Anterior cingulate cortex (tissue), 58 donors: ENCODE measurements at places on chromosomes 4 and X.

DNA sequence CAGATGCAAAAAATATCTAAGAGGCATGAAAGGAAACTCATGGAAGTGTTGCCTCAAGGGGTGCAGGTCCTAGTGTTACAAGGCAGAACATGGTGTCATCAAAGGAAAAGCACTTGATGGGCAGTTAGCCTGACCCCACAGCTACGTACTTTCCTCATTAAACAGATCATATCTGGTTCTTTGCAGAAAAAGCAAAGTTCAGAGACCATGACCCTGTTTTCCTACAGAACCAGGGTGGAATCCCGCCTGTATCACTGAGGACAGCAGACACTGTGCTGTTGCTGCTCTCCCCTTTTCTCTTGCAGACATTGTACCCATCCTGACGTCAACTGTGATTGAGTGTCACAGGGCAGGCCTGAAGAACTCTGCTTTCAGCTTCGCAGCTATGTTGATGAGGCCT, 91.7 kb downstream of the RFC1 start:
- no peak for DNase-seq

GRCh38 chr4:76310683-76311082, 4.2 kb downstream of the STBD1 start:
- DNase-seq = no peak

DNA sequence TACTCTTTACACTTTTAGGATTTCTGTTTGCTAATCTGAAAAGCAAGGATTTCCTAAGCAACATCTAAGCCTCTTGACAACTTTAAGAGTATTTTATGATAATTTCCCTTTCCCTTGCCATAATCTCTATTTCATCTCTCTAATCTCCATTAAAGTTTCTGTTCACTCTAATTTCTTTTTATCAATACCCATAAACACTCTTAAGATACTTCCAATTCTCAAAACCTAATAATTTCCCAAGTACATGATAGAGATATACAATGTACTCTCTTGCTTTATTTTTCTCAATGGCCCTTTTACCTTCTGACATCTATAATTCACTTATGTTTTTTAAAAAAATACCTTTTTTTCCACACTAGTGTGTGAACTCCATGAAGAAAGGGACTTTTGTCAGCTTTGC, 26.8 kb downstream of the DAPP1 start:
- DNase-seq = no peak

- no peak for DNase-seq
Observed at GRCh38 chr4:28093071-28093470, 1232.4 kb downstream of the STIM2 start.

GRCh38 chr4:8540072-8540471, 40.1 kb upstream of the GPR78 start:
- no peak for DNase-seq

- DNase-seq = no peak
Observed at GRCh38 chr4:65973186-65973585, 302.9 kb upstream of the EPHA5 start.

GRCh38 chr4:107808572-107808971, 16.2 kb upstream of the SGMS2 start:
- no peak for DNase-seq

DNA sequence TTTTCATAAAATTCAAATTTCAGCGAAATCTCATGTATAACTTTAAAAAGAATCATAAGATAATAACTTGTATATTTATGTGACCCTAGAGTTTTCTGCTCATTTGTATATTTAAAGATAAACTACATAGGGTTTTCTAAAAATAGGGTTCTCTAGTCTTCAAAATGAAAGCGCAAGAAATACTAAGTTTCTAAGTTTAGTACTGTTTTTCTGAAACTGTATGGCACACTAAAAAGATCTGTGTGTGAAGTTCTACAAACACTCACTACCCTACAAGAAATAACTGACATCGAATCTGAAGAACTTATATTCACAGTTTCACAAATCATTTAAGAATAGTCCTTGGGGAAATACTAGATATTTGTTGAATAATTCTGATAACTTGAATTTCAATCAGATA, 38.7 kb upstream of the NDST4 start:
- DNase-seq = no peak

GRCh38 chr4:986428-986878, 391 bp upstream of the IDUA start:
- no peak for DNase-seq

GRCh38 chr4:15031993-15032675, 29.9 kb downstream of the CPEB2 start:
- DNase-seq = no peak

GRCh38 chrX:14303891-14304290, 225.4 kb upstream of the GLRA2 start:
- DNase-seq = no peak

DNA sequence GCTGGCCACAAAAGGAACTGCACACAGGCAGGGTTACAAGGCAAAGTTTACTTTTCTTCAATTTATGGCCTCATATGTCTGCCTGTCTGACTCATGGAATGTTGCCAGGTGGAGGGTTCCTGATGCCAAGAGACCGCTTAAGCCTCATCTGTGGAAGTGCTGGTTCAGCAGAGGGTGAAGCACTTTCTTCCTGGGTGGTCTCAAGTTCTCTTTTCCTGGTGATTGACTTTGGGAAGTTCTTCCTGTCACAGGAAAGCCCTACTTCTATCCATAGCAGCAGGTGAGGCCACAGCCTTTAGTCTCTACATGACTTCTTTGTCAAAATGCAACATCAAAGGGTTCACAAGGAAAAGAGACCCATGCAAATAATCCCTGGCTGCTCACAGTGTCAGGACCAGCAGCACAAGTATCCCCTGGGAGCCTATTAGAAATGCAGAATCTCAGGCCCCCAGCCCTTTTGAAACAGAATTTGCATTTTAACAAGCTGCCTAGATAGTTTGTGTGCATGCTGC, 81.4 kb upstream of the IGFBP7 start:
- DNase-seq = no peak

- no peak for DNase-seq
Observed at GRCh38 chr4:182042945-182043344, 200.3 kb upstream of the TENM3 start.

- peak; percentile 42 for DNase-seq
Observed at GRCh38 chr4:721261-722168, 15.9 kb downstream of the PCGF3 start.

GRCh38 chr4:128517739-128518510, 230.3 kb upstream of the PGRMC2 start:
- no peak for DNase-seq

DNA sequence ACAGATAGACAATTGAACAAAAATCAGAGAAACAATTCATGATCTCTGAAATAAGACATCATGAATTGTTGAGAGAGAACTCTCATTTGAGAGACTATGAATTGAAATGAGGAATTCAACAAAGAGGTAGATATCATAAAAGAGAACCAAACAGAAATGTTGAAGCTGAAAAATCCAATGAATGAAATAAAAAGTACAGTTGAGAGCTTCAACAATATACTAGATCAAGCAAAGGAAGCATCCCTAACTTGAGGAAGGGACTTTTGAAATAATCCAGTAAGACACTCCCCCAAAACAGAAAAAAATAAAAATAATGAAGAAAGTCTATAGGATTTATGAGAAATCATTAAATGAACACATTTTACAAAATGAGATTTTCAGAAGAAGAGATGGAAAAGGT, 310.0 kb upstream of the PCDH10 start:
- DNase-seq = no peak

DNA sequence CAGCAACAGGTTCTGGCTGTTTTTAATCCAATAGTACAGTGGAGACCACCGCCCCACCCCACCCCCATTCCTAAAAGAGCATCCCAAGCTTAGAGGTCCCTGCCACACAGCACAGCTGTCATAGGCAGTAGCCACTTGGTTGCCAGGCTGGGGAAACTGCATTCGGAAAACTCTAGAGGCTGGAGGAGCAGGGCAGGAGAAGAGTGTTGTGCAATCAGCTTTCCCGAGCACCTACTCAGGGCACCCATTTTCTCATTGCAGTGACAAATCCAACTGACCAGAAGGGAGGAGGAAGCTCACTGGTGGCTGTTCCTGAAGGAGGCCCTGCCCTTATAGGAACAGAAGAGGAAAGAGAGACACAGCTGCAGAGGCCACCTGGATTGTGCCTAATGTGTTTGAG, 1.1 kb downstream of the CXCL1 start:
- DNase-seq = no peak

DNA sequence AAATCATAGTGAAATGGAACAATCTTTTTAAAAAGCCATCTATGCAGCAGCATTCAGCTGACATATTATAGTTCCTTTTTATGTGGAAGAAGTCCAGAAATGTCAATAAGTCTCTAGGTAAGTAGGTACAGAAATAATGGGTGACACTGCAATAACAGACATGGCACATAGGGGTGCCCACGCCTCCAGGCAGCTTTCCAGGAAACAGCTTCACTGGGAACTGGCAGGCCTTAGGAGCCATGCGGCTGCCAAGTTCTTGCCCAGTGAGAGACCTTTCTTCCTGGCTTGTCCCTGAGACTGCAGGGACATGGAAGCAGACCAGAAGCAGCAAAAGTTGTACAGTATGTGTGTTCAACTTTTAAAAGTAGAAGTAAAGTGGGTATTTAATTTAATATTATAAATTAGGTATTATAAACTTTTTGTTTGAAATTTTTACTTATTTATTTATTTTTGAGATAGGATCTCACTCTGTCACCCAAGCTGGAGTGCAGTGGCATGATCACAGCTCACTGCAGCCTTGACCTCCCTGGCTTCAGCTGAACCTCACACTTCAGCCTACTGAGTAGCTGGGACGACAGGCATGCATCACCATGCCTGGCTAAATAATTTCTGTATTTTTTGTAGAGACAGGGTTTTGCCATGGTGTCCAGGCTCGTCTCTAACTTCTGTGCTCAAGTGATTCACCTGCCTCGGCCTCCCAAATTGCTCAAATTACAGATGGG, 12.1 kb upstream of the ETNPPL start:
- DNase-seq = peak; percentile 6

DNA sequence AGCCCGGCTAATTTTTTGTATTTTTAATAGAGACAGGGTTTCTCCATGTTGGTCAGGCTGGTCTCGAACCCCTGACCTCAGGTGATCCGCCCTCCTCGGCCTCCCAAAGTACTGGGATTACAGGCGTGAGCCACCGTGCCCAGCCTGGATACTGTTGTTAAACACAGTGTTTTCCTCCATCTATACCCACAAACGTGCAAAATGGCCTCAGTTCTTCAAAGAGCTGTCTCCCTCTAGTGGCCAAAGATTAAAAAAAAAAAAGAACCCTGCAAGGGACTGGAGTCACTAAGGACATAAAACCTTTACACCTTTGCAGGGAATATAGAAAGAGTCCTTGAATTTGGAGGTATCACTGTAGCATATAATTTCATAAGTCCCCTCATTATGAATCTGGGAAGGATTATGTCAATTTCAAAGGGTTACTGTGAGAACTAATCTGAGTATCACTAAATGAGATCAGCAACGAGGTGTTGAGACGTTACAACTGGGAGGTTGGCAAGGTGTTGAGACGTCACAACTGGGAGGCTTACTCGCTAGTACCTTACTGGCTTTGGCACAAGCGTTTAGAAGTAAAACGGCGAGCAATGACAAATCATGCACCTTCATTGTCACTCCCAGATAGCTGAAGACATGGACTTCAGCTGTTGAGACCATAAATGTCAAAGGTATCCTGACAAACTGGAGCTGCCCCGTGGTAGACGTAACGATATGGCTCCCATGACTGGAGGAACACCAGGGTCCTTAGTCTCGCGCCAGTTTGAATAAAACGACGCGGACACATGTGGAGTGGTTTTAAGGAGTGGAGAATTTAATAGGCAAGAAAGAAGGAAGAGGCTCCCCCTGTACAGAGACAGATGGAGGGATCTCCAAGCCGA, 33.4 kb upstream of the ENPP6 start:
- DNase-seq = no peak

DNA sequence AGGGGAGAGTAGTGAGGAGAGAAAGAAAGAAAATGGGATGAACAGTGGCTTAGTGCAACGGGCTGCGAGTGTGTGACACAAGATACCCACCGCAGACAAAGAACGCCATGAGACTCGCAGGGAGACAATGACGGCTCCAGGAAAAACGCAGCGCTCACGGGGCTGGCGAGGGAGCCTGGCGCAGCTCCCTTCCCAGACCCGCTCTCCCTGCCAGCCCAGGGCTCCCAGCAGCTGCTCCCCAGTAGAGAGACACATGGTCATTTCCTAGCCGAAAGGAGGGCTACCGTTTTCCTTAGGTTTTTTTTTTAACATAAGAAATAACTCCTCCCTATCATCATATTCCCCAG, 149.5 kb downstream of the MAML3 start:
- DNase-seq = peak; percentile 9

DNA sequence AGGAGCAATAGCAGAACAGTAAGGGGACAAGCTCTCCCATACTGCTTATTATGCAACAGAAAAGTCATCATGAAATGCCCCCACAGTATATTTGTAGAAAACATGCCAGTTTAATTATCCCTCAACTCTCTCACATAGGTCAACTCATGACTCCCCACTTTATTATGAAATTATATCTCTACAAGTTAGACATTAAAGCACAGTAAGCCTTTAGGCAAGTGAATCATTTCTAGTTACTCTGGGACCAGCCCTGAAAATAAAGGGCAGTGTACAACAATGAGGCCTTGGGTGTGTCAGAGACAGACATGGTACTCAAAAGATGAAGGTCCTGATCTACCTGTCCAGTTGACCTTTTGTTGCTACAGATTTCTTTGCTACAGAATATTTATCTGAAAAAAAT, 191.9 kb downstream of the FBXW7 start:
- DNase-seq = no peak

DNA sequence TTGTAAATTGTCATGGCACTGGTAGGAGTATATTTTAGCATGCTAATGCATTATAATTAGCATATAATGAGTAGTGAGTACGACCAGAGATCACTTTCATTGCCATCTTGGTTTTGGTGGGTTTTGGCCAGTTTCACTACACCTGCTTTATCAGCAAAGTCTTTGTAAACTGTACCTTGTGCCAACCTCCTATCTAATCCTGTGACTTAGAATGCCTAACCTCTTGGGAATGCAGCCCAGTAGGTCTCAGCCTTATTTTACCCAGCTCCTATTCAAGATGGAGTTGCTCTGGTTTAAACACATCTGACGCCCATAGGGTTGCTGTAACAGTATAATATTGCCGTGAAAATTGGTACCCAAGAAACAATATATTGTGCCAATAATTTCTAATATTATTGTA, 159.4 kb downstream of the MAGEB5 start:
- no peak for DNase-seq

DNA sequence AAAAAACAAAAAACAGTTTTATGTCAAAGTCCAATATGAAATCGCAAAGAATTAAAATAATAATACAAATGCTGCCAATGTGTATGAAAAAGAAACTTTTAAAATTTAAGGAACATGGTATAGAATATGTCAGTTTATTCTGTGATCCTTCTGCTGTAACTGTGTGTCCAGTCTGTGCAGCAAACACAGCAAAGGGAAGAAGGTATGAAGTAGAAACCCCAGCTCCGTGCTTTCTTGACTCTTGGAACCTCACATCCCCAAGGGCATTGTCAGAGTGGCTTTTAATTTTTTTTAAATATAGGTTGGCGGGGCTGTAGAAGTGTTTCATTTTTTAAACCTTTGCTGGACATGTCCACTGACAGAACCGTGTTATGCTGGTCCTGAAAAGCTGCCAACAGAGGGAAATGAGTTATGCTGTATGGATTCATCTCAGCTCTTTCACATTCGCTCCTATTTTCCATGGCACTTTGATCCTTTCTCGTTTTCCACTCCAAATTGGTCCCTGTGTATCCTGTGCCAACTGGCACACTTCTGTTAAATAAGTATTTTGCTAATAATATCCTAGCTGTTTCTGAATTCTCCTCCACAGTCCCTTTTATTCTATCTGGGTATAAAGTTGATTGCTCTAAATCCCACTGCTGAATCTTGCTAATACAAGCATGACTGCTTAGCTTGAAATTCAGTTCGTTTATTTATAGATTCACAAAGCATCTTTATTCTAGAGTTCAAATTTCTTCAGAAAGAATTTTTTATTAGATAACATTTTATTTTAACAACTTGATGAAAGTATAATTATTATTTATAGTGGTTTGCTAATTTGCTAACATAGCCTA, 127.0 kb upstream of the DDIT4L start:
- DNase-seq = no peak
